ENCODE measurements at places on chromosomes 5 and 9.

DNA sequence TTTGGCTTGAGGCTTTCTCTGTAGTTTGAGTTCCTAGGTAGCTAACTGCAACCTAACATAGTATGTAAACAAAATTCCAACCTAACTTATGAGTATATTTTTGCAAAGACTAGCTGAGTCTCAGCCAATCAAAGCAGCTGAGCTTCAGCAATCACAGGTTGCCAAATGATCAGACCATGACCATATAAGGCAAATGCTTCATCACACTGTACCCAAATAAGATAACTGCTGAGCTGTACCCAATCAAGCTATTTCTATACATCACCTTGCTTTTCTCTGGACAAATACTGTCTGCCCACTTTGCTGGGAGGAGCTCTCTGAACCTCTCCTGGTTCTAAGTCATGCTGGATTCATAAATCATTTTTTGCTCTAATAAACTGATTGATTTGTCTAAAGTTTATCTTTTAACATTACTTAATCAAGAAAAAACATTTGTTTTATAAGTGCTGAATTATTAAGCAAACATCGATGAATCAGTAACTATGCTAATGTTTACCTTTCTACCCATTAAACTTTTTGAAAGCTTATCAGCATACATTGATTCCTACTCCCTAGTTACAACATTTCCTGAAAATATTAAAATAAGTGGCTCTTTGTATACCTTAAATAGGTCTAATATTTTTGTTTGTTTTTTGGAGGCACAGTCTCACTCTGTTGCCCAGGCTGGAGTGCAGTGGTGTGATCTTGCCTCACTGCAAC lies 129.7 kb upstream of the PCA3 start:
- peak; percentile 64 for DNase-seq

DNA sequence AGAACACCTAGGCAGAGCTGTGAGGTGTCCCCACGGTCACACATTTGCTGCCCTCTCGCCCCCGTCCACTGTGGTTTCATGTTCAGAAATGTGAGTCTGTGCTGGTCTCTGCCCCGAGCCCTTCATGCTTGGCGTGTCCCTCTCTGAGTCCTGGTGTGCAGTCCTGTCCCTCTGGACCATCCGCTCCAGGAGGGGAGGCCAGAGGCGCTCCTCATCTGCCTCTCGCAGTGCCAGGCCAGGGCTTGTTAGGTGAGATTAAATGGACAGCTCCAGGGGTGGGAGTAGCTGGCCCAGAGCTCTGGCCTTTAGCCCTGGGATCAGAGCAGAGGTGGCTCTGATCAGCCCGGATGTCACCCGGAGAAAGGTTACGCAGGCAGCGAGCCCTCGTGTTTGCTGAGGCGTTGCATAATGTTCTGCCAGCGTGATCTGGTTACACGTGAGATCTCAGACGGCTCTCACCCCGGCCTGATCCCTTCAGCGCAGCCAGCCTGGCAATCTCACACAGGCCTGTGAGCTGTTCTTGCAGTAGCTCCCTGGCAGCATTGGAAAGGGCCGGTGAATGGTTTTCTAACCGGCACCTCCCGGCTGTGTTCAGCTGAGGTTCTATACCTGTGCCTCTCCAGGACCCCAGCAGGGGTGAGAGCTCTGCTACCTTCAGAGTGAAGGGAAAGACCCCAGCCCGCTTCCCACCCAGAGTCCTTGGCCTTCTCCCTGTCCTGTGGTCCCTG lies 24.5 kb downstream of the PTGES2 start:
- DNase-seq: no peak

GRCh38 chr5:173342813-173343755 lies 14.9 kb upstream of the STC2 start:
- DNase-seq: no peak

GRCh38 chr5:150081541-150082283 lies 4.6 kb downstream of the CSF1R start:
- no peak for DNase-seq

Measured in AG10803 (cell line).